NCI-H2081 treated with DMSO at 0.1 percent for 48 hours (cell line): ENCODE measurements at places on chromosomes 1 and 21.

GRCh38 chr1:233215135-233215760, 80.3 kb downstream of the PCNX2 start:
- DNase-seq, result no peak

DNA sequence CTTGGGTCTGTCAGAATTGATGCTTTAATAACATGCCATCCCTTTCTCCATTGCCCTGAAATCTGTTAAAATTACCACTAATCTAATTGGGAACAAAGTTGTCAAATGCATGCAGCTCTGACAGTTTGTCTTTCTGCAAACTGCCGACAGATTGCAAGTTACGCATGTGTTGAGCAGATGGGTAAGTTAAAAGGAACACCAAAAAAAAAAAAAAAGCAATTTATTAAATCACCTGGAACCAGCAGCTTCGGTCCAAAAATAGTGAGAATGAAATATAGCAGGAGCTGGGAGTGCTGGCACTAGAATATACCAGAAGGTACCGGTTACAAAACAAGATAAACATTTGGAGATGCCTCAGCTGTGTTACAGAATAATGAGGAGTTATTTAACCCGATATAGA, 149.6 kb upstream of the C1orf87 start:
- DNase-seq, result no peak

DNA sequence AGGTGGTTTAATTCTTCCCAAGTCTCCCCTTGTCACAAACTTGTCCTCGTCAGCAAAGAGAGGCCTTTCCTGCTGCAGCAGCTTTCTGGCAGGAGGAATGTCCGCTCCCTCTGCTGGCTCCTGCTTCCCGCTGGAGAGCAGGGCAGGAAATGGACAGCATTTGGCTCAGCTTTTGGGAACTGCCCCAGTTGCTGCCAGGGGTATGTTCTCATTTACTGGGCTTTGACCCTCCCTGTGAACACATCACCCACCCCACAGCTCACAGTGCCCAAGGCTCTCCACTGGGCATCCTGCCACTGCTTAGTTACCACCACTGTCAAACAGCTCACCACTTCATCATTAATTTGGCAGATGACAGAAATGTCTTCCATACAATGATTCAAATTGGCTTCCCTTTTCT, 75.4 kb downstream of the MRPL37 start:
- no peak for DNase-seq

- DNase-seq, result no peak
Measured at GRCh38 chr1:63663301-63663700, 70.1 kb downstream of the PGM1 start.

GRCh38 chr1:246515390-246516005, 8.4 kb upstream of the SMYD3 start:
- DNase-seq, result no peak

DNA sequence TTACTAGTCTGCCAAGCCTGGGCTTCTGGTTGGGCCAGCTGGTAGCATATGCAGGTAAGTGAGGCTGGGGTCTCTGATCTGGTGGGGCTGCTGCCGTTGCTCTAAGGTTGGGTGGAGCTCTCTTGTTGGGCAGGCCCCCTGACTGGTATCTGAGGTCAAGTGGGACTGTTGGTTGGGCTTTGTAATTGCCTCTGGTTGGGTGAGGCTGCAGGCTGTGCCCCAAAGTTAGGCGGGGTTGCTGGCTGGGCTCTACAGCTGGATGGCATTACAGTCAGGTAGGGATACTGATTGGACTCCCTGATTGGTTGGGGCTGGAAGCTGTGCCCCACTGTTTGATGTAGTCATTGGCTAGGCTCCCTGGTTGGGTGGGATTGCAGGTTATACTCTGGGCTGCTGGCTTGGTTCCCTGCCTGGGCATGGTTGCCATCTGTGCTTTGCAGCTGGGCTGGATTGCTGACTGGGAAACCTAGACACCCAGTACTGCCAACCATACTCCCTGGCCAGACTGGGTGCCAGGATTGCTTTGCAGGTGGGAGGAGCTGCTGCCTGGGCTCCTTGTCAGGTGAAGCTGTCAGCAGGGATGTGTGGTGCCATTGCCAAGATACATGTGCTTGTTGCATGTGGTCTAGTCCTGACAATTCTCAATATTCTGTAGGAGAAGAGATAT, 130.5 kb downstream of the RABGAP1L start:
- no peak for DNase-seq

DNA sequence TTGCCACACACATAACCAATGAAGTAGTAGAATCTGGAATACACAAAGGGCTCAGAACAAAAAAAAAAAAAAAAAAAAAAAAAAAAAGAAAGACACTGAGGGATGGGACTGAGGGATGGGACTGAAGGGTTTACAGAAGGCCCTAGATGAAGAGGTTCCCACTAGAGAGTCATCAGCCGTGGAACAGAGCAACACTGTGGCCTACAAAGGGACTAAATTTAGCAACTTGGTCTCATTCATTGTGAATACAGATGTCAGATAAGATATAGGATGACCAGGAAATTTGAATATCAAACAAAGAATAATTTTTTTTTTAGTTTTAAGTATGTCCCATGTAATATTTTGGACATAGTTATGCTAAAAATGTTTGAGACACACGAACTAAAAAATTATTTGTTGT, 62.1 kb downstream of the GLUL start:
- no peak for DNase-seq

DNA sequence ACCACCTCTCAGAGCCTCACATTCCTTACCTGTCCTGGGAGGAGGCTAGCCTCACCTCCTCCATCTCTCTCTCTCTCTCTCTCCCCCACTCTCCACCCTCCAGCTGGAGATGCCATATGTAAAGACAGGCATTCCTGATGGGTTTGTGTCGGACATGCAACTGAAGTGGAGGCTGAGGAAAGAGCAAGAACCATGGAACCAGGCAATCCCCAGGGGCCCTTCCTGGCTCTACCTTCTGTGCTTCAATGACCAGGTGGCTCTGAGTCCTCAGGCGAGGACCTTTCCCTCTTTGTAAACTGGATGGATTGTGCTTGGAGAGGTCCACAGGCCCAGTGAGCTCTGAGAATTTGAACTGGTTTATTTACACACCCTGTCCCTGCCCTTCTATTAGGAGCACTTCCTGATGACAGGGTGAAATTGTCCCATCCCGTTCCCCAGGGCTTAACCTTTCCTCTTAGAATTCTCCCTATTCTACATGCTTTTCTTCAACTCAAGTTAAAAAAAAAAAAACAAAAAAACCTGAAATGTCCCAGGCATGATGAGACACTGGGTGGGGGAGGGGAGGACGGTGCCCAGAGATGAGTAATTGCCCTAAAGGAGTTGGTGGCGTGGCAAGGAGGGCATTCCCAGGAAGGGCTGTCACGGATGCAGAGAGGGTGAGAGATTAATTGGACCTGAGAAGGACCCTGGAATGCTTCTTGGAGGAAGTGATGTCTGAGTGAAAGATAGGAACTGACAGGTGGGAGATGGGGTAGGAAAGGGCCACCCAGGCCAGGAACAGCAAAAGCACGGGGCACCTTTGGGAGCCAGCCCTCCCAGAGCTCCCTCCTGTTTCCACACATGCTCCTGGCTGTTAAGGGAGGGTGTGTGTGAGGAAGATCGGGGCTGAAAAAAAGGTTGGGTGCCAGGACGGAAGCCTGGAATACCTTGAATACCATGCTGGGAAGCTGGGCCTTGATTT, 50.2 kb upstream of the WASF2 start:
- DNase-seq, result no peak

GRCh38 chr1:235275223-235275622, 52.8 kb downstream of the ARID4B start:
- no peak for DNase-seq

- DNase-seq, result no peak
Measured at GRCh38 chr1:172203135-172203823, 217.2 kb upstream of the C1orf105 start.

- no peak for DNase-seq
Measured at GRCh38 chr1:172177849-172178248, 242.6 kb upstream of the C1orf105 start.

DNA sequence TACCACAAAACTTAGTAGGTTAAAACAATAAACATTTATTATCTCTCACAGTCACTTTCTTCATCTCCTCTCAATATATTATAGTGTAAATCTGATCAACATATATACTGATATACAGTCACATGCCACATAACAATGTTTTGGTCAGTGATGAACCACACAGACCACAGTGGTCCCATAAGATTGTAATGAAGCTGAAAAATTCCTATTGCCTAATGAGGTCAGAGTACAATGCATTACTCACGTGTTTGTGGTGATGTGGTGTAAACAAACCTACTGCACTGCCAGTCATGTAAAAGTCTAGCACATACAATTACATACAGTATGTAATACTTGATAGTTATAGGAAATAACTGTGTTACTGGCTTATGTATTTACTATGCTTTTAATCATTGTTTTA, 30.1 kb downstream of the OLFML3 start:
- no peak for DNase-seq

DNA sequence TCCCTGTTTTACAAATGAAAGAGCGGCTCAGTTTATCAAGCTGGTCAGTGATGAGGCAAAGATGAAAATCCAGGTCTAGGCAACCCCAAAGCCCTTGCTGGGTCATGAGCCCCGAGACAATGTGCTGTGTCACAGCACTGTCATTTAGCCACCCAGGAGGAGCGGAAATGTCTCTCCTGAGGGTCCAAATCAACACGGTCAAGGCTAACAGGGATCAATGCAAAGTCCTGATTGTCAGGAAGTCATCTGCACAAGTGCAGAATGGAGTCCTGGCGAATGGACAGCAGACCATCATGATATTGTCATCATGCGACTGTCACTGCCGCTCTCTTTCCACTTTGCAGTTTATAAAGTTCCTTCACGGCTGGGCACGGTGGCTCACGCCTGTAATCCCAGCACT, 30.2 kb downstream of the NCMAP start:
- DNase-seq, result no peak

DNA sequence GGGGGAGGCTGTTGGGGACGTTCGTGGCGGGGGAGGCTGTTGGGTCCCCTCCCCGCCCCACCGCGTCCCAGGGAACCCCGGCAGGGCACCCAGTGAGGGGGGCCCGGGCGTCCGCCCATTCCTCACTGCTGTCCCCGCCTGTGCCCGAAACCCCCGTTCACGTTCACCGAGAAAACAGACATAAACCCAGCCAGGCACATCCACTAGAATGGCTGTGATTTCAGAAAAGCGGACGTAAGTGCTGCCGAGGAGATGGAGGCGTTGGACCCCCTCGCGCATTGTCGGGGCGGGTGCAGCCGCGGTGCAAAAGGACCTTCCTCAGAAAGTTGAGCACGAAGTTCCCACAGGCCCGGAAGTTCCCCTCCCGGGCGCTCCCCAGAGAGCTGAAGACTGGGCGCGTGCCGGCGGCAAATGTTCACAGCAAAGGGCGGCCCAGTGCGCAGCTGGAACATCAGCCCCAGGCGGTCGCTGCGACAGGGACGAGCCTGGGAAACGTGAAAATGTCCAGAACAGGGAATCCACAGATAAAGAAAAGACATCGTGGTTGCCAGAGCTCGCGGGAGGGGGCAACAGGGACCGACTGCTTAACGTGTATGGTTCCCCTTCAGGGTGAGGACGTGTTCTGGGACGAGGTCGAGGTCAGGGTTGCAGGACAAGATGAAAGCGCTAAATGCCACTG, 18.5 kb upstream of the SAMD11 start:
- no peak for DNase-seq

- DNase-seq, result no peak
Measured at GRCh38 chr1:32182060-32182459, 2.6 kb downstream of the TXLNA start.

DNA sequence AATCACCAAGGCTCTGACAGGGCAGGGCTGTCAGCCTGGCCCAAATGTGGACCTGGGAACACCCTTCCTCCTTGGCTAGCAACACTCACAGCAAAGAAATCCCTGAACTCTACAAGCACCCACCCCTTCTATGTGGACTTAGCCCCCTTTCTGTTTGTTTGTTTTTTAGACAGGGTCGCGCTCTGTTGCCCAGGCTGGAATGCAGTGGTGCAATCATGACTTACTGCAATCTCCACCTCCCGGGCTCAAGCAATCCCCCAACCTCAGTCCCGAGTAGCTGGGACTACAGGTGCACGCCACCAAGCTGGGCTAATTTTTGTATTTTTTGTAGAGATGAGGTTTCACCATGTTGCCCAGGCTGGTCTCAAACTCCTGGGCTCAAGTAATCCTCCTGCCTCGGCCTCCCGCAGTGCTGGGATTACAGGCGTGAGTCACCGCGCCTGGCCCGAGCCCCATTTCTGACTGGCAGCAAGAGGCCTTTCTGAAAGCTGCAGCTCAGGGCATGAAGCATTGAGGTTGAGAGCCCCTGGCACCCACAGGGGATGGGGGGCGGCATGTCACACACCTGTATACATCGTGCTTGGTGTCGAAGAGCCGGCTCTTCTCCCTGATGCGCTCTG, 16.2 kb downstream of the RIPK4 start:
- DNase-seq, result no peak

DNA sequence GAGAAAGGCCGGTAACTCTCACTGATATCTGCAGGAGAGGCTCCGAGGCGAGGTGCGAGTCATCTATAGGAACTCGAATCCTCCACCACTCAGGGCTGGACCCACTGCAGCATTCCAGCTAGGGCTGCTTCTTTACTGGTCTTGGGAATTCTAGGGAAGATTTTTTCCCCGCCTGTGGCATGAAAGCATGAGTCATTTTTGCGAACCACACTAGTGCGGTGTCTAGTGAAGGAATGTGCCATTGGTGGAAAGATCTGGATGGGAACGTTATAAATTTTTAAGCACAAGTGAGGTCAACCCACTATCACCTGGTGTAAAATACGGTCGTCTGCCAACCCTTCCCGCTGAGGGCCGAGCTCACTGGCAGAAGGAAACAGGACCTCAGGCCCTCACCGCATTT, 49.7 kb downstream of the SYF2 start:
- DNase-seq, result no peak

DNA sequence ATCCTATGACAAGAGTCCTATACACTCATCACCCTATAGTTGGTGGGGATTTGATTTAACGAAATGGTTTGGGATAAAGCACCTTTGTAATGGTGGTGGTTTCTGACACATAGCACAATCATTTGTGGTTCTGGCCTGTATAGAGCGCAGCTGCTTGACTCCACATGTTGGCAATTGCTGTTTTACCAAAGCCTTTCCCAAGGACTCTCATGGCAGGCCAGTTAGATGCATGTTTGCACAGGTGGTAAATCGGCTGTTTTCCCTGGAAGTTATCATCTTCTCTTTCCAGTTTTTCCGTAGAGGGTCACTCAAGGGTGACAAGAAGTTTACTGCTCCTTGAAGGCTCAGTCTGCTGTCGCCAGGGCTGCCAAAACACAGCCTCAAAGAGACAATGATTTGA, 17.1 kb upstream of the XPR1 start:
- DNase-seq, result no peak

DNA sequence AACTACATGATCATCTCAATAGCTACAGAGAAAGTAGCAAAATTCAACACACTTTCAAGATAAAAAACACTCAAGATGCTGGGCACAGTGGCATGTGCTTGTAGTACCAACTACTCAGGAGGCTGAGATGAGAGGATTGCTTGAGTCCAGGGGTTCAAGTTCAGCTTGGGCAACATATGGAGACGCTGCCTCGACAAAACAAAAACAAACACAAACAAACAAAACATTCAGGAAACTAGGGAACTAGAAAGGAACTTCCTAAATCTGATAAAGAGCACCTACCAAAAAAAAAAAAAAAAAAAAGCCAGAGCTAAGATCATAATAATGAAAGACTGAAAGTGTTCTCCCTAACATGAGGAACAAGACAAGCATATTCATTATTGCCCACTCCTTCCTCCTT, 22.8 kb upstream of the RNF186 start:
- no peak for DNase-seq
